NCI-H524 treated with DMSO at 0.1 percent for 48 hours (cell line): ENCODE measurements at places on chromosomes 12 and 14.

- no peak for DNase-seq
Measured at GRCh38 chr12:53726341-53726740, 911 bp downstream of the CALCOCO1 start.

DNA sequence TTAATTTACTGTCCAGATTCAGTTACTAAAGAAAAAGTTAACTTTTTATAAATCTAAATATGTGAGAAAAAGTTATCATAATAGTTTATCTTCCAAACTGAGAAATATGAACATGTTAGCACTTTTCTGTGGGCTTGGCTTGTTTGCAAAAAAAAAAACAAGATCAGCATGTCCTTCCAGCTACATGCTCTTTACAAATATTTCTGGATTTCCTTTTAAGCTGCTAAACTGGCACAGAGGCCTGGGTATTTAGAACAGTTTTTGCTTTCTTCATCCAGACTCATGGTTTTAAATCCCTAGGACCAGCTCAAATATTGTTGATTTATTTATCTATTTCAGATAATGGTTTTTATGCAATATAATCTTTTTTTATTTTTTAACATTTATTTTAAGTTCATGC lies 1444.5 kb upstream of the FLRT2 start:
- no peak for DNase-seq

DNA sequence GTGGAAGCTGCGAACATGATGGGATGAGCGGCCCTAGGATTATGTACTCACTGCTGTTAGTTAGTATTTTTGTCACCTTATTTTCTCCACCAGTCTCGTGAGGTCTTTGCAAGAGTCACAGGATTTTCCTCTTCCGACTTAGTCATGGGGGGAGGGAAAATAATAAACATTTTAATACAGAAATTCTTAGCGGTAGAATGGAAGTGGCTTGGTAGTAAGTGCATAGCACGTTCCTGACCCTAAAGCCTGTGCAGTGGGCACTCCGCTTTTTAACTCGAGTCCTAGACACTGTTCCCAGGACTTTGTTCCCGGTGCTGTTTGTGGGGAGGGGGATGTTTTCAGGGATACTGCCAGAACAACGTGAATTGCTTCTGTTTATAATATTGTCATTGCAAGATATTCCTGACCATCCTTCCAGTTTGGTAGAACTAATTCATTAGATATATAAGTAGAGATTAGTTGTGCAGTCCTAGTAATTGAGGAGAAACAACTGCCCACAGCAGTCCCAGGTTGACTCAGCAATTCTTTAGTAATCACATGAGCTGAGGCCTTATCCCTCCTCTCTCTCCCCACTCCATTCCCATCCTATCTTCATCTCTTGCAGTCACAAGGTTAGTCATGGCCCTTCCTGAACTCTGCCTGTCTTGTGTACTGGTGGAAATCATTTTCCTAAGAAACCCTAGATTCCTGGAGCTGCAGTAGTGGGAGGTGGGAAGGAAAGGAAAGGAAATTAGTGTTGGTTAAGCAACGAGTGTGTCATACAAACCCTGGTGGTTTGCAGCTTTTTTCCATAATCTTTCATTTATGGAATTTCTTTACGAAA lies 799 bp downstream of the SLC38A6 start:
- no peak for DNase-seq

DNA sequence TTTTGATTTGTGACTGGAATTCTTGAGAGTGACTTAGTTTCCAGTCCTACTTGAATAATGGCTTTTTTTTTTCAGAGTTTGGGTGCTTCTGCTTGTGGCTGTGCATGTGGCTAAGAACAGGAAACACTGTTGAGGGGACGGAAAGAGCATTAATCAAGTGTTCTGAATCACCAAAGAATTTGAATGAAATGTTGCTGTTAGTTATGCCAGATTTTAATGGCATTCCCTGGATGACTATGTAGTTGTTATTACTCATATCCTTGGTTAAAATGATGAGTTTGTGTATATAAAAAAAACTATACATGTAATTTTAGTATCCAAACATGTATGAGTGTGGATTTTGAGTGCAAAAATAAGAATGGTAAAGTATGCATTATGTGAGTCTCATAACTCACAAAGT lies 347.9 kb downstream of the BCAT1 start:
- no peak for DNase-seq

GRCh38 chr14:74859757-74860552 lies 16.0 kb downstream of the PROX2 start:
- no peak for DNase-seq

- DNase-seq = no peak
Measured at GRCh38 chr14:92718664-92719063, 29.8 kb downstream of the LGMN start.

GRCh38 chr12:17818931-17819330 lies 271.1 kb downstream of the RERGL start:
- DNase-seq = no peak

DNA sequence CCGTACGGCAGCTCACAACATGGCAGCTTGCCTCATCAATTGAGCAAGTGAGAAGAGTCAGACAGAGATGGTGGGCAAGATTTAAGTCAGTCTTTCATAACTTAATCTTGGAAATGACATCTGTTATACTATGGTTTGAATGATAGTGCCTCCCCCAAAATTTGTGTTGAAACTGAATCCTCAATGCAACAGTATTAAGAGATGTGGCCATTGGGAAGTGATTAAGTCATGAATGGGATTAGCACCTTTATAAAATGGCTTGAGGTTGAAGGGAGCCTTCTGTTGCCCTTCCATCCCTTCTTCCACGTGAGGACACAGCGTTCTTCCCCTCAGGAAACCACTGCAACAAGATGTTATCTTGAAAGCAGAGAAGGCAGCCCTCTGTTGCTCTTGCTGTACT lies 124.2 kb downstream of the C12orf75 start:
- peak; percentile 89 for DNase-seq

GRCh38 chr12:124479680-124480468 lies 87.5 kb downstream of the NCOR2 start:
- no peak for DNase-seq

- no peak for DNase-seq
Measured at GRCh38 chr12:3543826-3544225, 52.8 kb downstream of the PRMT8 start.

- no peak for DNase-seq
Measured at GRCh38 chr12:75977952-75978671, 53.5 kb downstream of the PHLDA1 start.

DNA sequence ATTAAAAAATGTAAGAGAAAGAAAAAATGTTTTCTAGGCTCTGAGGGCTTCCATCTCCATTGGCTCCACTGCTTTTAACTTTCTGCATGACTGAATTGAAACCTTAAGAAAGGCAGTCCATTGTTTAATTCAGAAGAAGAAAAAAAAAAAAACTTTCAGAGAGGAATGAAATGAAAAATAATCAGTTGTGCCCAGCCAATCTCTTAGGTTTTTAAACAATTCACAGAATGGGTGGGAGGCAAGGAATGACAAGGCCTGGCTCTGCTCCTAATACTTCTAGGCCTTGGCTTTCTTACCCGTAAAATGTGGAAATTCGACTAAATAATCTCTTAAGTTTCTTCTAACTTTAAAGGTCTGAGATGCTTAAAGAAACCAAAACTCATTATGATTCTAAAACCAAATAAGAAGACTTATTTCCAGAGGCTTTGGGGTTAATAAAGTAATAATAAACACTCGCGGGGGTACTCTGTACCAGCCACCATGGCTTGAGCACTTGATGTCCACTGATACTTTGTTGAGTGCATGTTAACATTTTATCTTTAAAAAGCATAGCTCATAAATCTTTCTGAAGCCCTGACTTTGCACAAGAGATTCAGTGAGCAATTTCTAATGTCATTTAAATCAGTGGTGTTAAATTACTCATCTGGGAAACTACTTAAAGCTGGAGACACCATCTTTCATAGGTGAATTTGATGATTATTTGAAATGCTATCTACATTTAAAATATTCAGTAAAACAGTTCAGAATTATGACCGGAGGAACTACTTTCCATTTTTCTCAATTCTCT lies 49.6 kb downstream of the STON2 start:
- DNase-seq = no peak

DNA sequence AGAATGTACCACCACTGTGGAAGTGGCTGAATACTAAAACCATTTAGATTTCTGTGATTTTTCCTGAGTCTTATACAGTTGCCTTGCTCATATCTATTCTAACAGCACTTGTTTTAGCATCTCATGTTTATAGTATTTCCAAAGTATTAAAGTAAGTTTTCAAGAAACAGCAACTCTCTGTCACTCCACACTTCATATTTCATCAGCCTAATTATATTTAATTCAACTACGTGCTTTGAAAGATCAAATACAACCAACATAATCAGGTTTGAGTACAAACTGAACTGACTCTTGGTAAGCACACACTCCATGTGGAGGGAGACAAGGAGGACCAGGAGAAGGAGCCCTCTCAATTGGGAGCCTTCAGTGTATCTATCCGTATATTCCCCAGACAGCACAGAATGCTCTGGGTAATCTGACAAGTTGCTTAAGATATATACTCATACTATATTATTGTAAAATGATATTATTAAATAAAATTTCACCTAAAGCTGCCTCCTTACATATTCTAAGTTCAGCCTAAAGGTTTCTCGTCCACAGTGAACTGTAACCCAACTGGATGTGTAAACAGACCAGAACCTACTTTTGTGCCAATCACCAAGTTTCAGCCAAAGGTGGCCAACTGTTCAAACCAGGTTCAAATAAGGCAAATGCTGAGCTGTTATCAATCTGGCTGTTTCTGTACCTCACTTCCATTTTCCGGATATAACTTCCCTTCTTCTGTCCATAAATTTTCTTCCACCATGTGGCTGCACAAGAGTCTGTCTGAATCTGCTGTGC lies 105.0 kb upstream of the RASSF8 start:
- no peak for DNase-seq

- no peak for DNase-seq
Measured at GRCh38 chr12:28024231-28024995, 51.9 kb upstream of the PTHLH start.

DNA sequence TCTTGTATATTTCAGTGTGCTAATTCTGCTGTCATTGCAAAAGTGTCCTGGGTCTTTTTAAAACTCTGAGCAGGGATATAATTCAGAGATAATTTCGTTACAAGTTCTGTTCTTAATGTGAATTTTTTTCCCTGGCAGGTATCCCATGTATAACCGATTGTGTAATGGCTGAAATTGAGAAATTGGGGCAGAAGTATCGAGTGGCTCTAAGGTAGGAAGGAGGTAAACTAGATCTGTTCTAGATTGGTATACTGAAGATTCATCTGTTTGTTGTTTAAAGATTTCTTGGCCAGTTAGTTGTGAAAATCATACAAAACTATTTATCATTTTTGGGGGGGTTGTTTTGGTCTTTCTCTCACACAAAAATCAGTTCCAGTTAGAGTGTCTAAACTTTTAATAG lies 10.2 kb downstream of the FCF1 start:
- no peak for DNase-seq

DNA sequence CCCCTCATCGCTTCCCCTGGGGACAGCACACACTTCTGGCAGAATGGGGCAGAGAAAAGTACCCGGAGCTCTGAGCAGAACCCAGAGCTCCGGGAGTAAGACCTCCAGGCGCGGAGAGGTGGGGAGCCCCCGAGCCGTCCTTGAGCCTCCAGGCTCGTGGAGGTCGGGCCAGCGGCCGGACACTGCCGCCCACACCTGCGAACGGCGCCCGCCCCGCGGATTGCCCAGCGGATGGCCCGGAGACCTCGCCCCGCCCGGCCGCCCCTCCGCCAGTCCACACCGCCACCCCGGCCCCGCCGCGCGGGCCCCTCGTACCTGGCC lies 344 bp downstream of the SPTLC2 start:
- DNase-seq = no peak

DNA sequence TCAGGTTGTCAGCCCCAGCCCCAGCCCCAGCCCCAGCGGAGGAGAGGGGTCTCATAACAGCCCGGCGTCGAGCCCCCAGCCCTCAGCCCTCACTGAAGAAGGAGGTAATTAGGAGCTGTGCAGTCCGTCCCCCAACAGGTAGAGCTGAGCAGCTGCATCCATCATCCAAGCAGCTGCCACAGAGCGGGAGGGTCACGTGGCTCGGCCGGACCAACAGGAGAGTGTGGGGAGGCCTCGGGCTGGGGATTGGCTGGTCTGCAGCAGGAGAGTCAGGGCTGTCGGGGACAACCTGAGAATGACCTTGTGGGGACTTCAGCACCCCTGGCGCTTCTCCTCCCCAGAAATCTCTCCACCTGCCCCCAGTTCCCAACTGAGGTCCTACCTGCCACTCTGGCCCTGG lies 29.6 kb downstream of the SMUG1 start:
- DNase-seq = peak; percentile 41

DNA sequence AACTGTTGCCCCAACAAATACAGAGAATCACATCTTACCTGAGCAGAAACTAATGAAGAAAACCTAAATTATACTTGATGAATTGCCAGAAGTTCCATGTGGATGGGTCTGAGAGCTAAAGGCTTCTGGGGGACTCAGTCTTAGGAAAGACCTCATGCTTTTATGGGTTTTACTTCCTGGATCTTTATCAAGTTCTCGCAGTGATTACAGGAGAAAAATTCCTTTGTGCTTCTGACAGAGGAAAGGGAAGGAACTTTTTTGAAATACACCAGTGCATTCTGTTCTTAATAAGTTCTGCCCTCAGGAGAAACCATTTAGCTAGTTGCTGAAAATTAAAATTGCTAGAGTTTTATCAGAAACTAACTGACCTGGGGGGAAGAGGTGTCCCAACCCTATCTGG lies 203.9 kb upstream of the KITLG start:
- no peak for DNase-seq

DNA sequence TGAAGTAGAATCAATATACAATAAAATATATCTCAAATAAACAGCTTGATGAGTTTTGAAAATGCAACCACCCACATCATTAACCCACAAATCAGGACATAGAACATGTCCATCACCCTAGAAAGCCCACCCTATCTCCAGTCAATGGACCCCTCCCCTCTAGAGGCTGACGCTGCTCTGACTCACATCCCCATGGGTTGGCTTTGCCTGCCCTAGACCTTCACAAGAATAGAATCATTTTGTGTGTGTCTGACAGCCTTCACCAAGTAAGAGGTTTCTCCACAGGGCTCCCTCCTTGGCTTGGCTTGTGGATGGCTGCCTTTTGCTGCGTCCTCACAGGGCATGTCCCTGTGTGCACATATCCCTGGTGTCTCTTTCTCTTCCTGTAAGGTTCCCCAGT lies 250.2 kb upstream of the RTL1 start:
- no peak for DNase-seq

DNA sequence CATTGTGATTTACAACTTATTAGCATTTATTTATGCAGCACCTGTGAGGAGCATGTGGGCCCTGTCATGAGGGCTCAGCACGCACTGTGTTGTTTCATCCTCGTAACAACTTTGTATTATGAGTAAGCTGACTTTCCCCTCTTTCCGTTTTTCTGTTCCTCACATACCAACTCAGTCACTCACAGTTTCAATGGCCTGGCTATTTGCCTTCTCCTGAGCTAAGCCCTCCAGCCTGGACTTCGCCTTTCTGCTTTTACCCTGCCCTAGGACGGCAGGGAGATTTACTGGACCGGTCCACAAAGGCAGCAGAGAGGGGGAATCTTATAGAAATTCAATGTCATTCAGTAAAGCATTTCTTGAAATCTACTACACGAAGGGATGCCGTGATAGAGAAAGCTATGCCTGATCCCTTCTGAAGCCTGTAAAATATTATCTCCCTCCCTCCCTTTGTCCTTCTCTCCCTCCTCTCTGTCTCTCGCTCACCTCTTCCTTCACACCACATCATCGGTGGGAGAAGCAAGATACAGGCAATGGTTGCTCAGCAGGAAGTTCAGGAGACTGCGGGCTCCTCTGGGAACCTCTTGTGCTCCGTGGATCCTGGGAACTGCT lies 219.2 kb upstream of the TBX3 start:
- no peak for DNase-seq
